ENCODE measurements at places on chromosomes 5 and 9. TPM values are rescaled to one million over a fixed set of nuclear protein-coding genes. Genes with fewer than 3 reads are reported as not detected.

DNA sequence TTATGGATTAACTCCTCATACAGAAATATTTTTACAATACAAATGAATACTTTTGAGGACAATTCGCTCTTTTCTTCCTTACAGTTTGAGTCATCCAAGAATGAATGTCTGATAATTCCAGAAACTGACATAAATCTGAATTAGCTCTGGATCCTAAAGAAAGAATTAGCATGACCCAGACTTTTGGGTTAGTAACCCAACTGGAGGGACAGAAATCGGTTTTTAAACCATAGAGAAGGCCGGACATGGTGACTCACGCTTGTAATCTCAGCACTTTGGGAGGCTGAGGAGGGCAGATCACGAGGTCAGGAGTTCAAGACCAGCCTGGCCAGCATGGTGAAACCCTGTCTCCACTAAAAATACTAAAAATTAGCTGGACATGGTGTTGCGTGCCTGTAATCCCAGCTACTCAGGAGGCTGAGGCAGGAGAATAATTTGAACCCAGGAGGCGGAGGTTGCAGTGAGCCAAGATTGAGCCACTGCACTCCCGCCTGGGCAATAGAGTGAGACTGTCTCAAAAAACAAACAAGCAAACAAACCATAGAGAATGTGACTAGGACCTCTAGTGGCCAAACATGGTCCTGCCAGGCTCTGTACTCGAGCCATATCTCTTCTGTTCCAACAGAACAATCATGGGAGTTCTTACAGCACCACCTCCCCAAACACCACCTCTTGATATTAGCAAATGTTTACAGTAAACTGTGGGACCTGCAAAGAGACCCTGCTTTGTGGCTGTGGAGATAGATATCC is 44.8 kb downstream of the LURAP1L start:
- peak; percentile 48 for DNase-seq

- no peak for DNase-seq
Observed at GRCh38 chr9:127493592-127494303, 42.4 kb downstream of the LRSAM1 start.

DNA sequence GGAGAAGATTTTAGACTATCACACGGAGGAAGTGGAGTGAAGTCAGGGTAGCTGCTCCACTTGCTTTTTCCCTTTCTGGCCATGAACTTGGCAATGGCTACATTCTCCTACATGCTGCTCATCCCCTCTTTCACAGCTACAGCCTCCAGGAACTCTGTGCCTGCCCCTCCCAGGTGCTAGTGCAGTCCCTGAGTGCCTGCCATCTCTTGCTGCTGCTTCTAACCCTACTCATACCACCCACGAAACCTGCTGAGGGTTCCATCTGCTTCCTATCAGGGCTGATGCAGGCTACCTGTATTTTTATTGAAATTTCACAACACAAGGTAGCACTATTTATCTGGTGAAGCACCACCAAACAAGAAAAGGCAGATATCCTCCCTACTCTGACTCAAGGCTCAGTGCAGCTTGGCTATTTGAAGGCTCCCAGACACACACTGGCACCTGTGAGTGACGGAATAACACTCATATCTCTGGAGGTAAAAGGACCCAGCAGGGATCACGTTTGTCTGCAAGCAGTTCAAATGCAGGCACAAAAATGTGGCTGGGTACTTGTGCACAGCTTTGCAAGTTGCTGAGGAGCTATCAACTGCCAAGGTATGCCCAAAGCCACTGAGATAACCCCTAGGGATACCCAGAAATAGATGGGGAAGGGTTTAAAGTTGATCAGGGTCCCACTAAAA is 51.6 kb downstream of the MARCHF11 start:
- no peak for DNase-seq

- DNase-seq, result no peak
Observed at GRCh38 chr5:136309932-136310598, 55.3 kb downstream of the TRPC7 start.

The FGD3 gene
- 24.5 TPM for total RNA-seq

Data from Karpas-422 (cell line).